ENCODE measurements at places on chromosomes 13 and 19.

GRCh38 chr13:51933466-51934058, 71.8 kb downstream of the CCDC70 start:
- no peak overlapping the region for H3K27ac ChIP-seq
- H3K4me3 ChIP-seq, result no peak overlapping the region
- H3K27me3 ChIP-seq, result no peaks in the 10 kb centered on the region
- H3K4me1 ChIP-seq, result peaks cover 21% of the 10 kb centered on the region
- H3K36me3 ChIP-seq, result no peaks in the 10 kb centered on the region

DNA sequence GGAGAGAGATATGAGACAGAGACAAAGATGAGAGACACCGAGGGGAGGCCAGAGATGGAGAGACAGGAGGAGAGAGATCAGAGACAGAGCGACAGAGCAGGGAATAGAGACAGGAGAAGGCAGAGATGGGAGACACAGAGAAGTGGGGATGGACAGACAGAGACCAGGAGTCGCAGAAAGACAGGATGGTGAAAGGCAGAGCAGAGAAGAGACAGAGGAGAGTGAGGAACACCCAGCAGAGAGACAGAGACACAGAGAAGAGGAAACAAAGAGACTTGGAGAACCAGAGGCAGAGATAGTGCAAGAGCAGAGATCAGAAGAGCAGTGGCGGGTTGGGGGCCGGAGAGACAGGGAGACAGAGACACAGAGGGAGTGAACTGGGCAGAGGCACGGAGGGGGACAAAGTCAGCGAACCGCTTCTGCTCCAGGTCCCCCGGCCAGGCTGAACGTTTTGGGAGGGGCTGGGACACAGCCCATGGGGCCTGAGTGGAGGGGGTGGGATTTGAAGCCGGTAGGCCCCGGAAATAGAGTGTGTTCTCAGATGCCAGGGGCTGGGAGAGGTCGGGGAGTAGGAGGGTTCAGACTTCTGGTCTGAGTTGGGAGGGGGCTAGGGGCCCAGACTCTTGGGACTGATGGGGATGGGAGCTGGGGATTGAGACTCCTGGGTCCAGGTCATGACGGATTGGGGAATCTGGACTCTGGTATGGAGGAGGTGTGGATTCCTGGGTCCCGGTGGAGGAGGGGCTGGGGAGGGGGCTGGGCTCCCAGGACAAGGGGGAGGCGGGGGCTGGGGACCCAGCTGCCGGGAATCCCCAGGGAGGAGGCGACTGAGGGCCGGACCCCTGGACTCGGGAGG, 654 bp downstream of the ZNF579 start:
- H3K27me3 ChIP-seq, result no peaks in the 10 kb centered on the region
- H3K4me1 ChIP-seq, result peaks cover 23% of the 10 kb centered on the region
- DNase-seq, result no peak

GRCh38 chr13:95624020-95624419, 20.5 kb downstream of the DZIP1 start:
- H3K4me1 ChIP-seq, result no peaks in the 10 kb centered on the region
- H3K27me3 ChIP-seq, result peaks cover 4% of the 10 kb centered on the region
- no peak overlapping the region for H3K4me3 ChIP-seq
- DNase-seq, result peak; percentile 70

DNA sequence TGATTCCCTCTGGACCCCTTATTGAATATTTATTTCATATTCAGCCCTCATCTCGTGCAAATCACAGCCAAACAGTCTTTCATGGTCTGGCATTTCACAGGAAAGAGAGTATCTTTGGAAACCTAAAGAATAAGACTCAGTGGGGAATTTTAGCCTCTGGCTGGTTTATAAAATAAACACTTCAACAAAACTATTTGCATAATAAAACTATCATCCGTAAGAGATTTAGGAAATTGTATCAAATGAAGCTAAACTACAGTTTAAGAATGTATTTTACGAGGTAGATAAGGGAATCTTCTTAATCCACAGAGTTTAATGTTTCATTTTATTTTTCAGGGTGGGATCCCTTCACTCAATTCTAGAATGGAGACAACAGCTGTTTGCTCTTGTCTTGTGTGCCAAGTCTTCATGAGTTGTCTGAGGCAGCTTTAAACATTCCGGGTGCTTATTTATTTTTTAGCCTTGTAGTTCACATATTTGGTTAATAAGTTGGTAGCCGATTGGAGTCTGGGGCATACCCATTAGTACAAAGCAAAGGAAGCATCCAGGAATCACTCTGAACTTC, 634.4 kb upstream of the KLF12 start:
- no peaks in the 10 kb centered on the region for H3K27me3 ChIP-seq
- no peaks in the 10 kb centered on the region for H3K4me1 ChIP-seq
- no peaks in the 10 kb centered on the region for H3K36me3 ChIP-seq
- H3K4me3 ChIP-seq, result no peak overlapping the region

DNA sequence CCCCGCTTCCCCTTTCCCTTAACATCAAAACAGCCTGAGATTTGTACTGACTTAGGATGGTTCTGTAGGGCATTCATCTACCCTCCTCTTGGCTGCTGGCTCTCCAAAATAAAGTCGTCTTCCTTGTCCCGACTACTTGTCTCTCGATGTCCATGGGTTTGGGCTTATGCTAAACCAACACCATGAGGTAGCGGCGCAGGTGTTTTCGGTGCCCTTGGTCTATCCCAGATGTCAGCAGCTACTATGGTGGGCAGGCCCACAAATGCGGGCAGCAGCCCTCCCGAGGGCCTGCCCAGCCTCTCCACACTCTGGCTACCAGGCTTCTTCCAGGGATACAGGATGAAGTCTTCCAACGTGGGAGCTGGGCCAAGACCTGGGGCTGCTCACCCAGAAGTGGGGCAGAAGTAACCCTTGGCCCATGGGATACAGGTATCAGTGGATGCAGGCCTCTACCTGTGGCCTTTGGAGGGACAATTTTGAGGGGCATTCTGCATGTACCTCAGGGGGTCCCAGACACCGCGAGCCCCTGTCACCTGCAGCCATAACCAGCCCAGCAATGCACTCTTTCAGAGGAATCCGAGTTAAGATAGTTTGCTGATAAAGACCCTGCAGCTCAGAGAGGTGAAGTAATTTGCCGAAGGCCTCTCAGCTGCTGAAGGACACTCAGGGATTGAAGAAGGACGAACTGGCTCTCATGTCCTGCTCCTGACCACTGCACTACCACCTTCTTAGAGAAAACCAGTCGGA, 47.8 kb upstream of the VSTM2B start:
- no peak for DNase-seq
- H3K4me3 ChIP-seq, result no peak overlapping the region
- H3K27ac ChIP-seq, result no peak overlapping the region
- H3K4me1 ChIP-seq, result no peaks in the 10 kb centered on the region
- H3K36me3 ChIP-seq, result no peaks in the 10 kb centered on the region

DNA sequence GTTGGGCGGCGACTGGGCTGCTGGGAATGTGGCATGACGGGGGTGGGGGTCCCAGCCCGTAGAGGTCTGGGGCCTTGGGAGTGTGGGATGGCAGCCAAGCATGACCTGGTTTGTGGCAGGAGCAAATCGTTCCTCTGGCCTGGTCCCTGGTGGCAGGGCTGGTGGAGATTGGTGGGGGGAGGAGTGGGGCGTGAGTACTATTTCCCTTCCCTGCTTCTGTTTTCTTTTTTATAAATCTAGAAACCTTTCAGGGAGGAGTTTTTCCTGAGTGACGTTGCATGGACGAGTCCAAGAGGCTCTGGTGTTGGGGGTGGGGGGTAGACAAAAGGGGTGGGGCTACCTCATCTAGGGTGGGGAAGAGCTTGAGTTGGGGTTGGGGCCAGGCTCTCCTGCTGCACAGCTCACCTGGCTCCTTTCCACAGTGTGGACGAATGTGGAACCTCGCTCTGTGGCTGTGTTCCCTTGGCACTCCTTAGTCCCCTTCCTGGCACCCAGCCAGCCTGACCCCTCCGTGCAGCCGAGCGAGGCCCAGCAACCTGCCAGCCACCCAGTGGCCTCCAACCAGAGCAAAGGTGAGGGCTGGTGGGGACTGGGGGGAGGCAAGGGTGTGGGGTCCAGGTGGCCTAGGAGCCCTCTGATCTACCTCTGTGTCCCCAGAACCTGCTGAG, 15.4 kb upstream of the PRR19 start:
- no peak overlapping the region for H3K4me3 ChIP-seq
- peaks cover 49% of the 10 kb centered on the region for H3K36me3 ChIP-seq
- H3K4me1 ChIP-seq, result peaks cover 54% of the 10 kb centered on the region

- no peaks in the 10 kb centered on the region for H3K27me3 ChIP-seq
- H3K4me3 ChIP-seq, result no peak overlapping the region
- peaks cover 4% of the 10 kb centered on the region for H3K36me3 ChIP-seq
Measured at GRCh38 chr13:26343816-26344215, 89.9 kb downstream of the CDK8 start.

DNA sequence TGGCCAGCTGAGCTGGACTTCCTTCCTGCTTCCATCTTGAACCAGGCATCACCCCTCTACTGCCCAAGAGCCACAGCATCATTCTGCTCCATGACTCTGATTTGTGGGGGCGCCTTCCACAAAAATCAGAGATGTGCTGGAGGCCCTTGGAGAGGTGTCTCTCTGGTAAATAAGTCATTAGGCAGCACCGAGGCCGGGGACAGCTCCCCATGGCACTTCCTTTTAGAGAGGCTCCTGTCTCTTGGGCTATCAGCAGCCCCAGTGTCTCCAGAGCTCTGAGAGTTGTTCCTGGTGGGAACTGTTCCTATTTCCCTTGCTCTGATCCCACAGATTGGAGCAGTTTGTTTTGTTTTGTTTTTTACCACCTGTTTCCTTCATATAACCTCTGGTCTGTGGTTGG, 19.9 kb downstream of the NWD1 start:
- H3K4me1 ChIP-seq, result no peaks in the 10 kb centered on the region
- no peak overlapping the region for H3K27ac ChIP-seq
- no peak overlapping the region for H3K4me3 ChIP-seq
- DNase-seq, result no peak
- H3K36me3 ChIP-seq, result no peaks in the 10 kb centered on the region

- peaks cover 30% of the 10 kb centered on the region for H3K36me3 ChIP-seq
- H3K27me3 ChIP-seq, result no peaks in the 10 kb centered on the region
- peak overlapping the region; percentile 55 for H3K27ac ChIP-seq
- H3K4me1 ChIP-seq, result peaks cover 78% of the 10 kb centered on the region
- no peak for DNase-seq
Measured at GRCh38 chr19:19591133-19591825, 27.2 kb downstream of the PBX4 start.

DNA sequence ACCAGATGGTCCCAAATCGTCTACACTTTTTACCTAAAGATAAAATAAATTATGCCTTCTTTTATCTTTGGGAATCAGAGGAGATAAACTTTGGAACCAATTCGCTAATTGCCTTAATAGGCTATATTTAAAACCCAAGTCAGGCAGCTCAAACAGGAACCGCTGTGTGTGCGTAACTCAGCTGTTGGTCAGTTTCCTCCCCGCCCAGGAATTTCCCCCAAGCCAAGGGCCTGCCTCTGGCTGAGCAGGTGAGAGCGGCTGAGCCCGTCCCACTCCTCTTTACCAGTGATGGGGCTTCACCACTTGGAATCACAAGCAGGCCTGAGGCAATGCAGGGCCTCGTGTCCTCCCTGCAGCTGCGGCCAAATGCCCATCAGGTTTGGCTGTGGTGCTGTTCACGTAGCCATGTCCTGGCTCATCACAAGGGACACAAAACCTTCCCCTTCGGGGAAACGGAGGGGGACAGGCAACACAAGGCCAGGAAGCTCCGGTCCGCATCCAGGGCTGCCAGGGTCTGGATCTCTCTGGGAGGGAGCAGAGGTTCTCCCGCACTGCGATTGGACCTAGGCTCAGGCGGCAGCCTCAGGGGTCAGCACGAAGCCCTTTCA, 503 bp upstream of the SLC7A9 start:
- DNase-seq, result no peak
- no peak overlapping the region for H3K27ac ChIP-seq
- no peaks in the 10 kb centered on the region for H3K27me3 ChIP-seq
- H3K4me3 ChIP-seq, result no peak overlapping the region
- H3K4me1 ChIP-seq, result no peaks in the 10 kb centered on the region

DNA sequence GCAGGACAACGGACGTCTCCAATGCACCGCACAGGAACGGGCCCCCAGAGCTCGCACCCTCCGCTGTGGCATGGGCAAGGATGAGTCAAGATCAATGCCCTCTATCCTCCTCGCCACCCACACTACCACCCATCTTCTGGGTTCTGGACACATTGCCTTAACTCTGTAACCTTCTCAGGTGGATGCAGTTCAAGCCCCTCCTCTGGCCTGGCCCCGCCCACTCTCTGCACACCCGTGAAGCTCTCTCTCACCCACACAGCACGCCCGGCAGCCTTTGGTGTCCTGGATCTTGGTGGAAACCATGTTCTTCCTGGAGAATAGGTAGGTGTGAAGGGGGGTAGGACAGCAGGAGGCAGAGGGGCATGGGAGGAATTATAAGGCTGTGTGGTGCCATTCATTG, 20.7 kb downstream of the MAP4K1 start:
- no peaks in the 10 kb centered on the region for H3K27me3 ChIP-seq
- H3K4me1 ChIP-seq, result no peaks in the 10 kb centered on the region
- no peak overlapping the region for H3K27ac ChIP-seq
- no peak for DNase-seq
- H3K36me3 ChIP-seq, result peaks cover 58% of the 10 kb centered on the region
- no peak overlapping the region for H3K4me3 ChIP-seq

GRCh38 chr19:3129112-3129511, 6.7 kb upstream of the GNA15 start:
- no peak overlapping the region for H3K4me3 ChIP-seq
- no peaks in the 10 kb centered on the region for H3K36me3 ChIP-seq
- H3K27ac ChIP-seq, result no peak overlapping the region
- no peak for DNase-seq

- no peak overlapping the region for H3K27ac ChIP-seq
- peaks cover 7% of the 10 kb centered on the region for H3K4me1 ChIP-seq
- no peaks in the 10 kb centered on the region for H3K36me3 ChIP-seq
- H3K27me3 ChIP-seq, result peaks cover 14% of the 10 kb centered on the region
- DNase-seq, result no peak
Measured at GRCh38 chr13:106916329-106916976, 348.5 kb upstream of the ARGLU1 start.

GRCh38 chr19:13997631-13997962, 8.5 kb downstream of the RFX1 start:
- H3K36me3 ChIP-seq, result peaks cover 33% of the 10 kb centered on the region
- no peak overlapping the region for H3K4me3 ChIP-seq
- H3K27ac ChIP-seq, result no peak overlapping the region
- peaks cover 66% of the 10 kb centered on the region for H3K4me1 ChIP-seq
